ENCODE measurements at places on chromosomes 6 and 20. TPM values are rescaled to one million over a fixed set of nuclear protein-coding genes. Genes with fewer than 3 reads are reported as not detected.

Gene CD109
- total RNA-seq: 8.5 TPM

Gene NKX2-4
- not detected for total RNA-seq

Gene PSMB9
- total RNA-seq: 17.0 TPM

Gene VIP
- total RNA-seq: not detected

- DNase-seq: no peak
- no peak overlapping the region for H3K27ac ChIP-seq
- no peaks in the 10 kb centered on the region for H3K36me3 ChIP-seq
These were observed 207.5 kb downstream of the MANEA start for GRCh38 chr6:95784869-95785268.

GRCh38 chr6:79813143-79813850, 134.1 kb downstream of the ELOVL4 start:
- H3K4me3 ChIP-seq: no peak overlapping the region
- no peak overlapping the region for H3K27ac ChIP-seq
- DNase-seq: no peak
- no peaks in the 10 kb centered on the region for H3K36me3 ChIP-seq

- peak overlapping the region; percentile 59 for H3K27ac ChIP-seq
- H3K4me1 ChIP-seq: peaks cover 22% of the 10 kb centered on the region
- no peaks in the 10 kb centered on the region for H3K27me3 ChIP-seq
- no peak for DNase-seq
- no peak overlapping the region for H3K4me3 ChIP-seq
These were observed 74.4 kb downstream of the ITCH start for GRCh38 chr20:34437330-34437986.

DNA sequence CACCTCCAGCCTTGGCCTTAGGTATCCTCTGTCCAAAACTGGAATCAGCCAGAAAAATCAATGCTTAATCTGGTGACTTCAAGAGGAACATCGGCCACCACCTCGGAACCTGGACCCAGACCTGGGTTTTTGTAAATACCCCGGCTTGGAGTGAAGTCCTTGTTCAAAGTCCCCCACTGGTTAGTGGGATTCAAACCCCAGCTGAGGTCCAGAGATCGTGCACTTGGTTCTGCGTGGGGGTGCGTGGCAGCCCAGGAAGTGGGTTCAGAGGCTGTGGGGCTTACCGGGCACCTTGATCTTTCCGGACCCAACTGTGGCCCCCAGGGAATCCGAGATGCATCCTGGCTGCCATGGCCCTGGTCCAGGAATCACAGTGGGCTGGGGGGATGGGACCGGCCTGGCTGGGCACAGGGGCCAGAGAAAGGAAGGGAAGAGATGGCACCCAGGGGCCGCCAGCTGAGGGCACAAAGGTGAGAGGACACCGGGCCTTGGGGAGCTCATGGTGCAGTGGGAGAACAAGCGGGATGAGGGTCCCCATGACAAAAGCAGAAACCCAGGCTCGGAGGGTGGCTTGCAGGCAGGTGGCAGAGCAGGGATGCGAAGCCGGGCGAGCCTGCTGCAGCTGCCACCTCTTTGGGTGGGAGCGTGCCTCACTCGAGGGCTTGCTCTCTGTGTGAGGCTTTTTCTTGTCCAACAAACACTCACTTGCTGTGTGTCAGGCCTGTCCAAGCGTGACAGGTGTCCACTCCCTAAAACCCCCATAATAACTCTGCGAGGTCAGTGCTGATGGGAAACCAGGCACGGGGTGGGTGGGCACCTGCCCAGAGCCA, 27.7 kb downstream of the ZBP1 start:
- no peaks in the 10 kb centered on the region for H3K36me3 ChIP-seq
- peaks cover 6% of the 10 kb centered on the region for H3K4me1 ChIP-seq
- DNase-seq: no peak
- no peak overlapping the region for H3K27ac ChIP-seq

GRCh38 chr20:47499053-47499452, 2.6 kb upstream of the NCOA3 start:
- no peak for DNase-seq
- no peak overlapping the region for H3K27ac ChIP-seq
- H3K4me3 ChIP-seq: no peak overlapping the region
- no peaks in the 10 kb centered on the region for H3K27me3 ChIP-seq
- no peaks in the 10 kb centered on the region for H3K36me3 ChIP-seq
- H3K4me1 ChIP-seq: peaks cover 26% of the 10 kb centered on the region

DNA sequence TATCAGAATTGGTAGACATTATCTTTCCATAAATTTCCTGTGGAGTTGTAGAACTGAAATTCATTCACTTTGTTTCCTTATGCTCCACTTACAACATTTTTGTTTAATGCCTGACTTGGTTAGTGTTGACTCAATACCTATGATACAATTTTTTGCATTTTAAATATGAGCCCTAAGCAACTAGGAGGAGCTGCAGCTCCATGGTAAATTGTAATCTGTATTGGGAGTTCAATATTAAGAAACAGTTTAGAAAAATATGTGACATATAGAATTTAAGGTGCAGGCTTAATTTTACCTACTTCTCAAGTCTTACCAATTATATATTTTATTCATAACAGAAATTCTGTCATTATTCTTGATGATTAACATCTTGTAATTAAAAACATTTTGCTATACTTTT, 868.3 kb downstream of the EYS start:
- no peaks in the 10 kb centered on the region for H3K4me1 ChIP-seq
- no peaks in the 10 kb centered on the region for H3K27me3 ChIP-seq
- DNase-seq: no peak
- H3K4me3 ChIP-seq: no peak overlapping the region
- no peaks in the 10 kb centered on the region for H3K36me3 ChIP-seq
- no peak overlapping the region for H3K27ac ChIP-seq

DNA sequence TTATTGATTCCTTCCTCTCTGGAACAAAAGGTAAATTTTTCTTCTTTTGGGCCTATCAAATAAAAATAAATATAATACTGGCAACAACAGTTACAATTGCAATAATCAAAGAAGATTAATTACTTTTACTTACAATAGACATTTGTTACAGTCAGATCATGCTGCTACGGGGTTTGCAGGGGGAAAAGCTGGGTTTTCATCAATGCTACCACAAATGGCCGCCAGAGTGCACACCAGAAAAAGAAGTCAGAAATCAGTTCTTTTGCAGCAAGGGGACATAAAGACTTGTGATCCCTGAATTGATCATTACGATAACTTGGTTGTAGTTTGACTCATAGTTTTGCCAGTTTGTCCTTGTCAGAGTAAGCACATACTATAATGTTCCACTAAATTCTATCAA, 714.5 kb upstream of the EYS start:
- H3K4me3 ChIP-seq: no peak overlapping the region
- H3K4me1 ChIP-seq: no peaks in the 10 kb centered on the region
- DNase-seq: no peak
- no peaks in the 10 kb centered on the region for H3K36me3 ChIP-seq

- no peak overlapping the region for H3K27ac ChIP-seq
- H3K36me3 ChIP-seq: no peaks in the 10 kb centered on the region
- H3K4me3 ChIP-seq: no peak overlapping the region
- no peak for DNase-seq
These were observed 53.8 kb downstream of the PHF3 start for GRCh38 chr6:63689421-63689820.

DNA sequence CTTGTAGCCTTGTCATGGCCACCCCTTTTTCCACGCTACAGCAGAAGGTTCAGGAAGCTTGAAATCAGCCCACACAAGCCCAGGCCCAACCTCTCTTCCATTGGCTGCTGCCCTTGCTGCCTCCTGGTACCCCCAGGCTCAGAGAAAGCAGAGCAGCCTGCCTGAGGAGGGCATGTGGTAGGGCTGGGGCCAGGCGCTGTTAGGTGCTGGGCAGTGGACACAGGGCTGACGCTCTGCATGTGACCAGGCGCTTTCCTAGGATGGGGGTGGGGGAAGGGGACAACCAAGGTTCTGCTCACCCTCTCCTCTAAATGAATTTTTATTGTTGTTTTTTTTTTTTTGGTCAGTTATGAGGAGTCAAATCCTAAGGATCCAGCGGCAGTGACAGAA, 36.3 kb upstream of the ID1 start:
- no peak overlapping the region for H3K4me3 ChIP-seq
- H3K27ac ChIP-seq: peak overlapping the region; percentile 87
- peaks cover 23% of the 10 kb centered on the region for H3K4me1 ChIP-seq
- H3K36me3 ChIP-seq: peaks cover 48% of the 10 kb centered on the region
- no peak for DNase-seq
- no peaks in the 10 kb centered on the region for H3K27me3 ChIP-seq

DNA sequence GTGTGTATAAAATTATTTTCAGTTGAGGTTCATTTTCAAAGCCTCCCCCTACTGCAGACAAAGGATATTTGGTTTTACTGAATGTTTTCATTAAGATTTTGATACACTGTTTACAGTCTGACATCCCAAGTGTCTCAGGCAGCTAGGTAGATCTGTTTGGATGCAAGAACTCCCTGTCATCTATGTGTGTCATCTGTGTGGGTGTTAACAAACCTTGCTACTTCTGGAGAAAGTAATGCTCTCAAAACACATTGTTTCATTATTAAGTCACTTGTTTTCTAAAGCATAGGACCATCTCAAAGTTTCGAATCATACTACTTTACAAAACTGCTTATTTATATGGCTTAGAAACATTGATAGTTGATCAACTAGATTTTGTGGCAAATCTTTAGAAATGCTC, 114.5 kb upstream of the TMEM170B start:
- no peaks in the 10 kb centered on the region for H3K27me3 ChIP-seq
- DNase-seq: no peak
- H3K4me3 ChIP-seq: no peak overlapping the region
- peak overlapping the region; percentile 53 for H3K27ac ChIP-seq
- H3K4me1 ChIP-seq: peaks cover 33% of the 10 kb centered on the region

DNA sequence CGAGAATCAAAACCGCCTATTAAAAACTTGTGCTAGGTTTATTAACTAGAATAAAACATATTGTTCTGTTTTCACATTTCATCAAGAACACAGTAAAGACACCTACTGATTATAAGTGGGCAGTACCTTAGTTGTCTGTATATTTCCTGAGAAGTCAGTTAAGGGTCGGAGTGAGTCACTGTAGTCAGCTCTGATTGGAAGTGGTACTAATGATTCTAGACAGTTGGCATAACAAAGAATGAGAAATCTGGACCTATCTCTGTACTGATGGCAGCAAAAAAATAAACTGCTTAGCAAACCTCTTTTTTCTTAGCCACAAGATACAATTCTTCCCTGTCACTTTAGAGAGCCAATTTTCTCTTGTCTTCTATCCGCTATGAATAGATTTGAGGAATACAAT, 387.3 kb upstream of the ADGRB3 start:
- DNase-seq: no peak
- no peaks in the 10 kb centered on the region for H3K4me1 ChIP-seq
- no peaks in the 10 kb centered on the region for H3K27me3 ChIP-seq
- H3K4me3 ChIP-seq: no peak overlapping the region
- no peak overlapping the region for H3K27ac ChIP-seq
- no peaks in the 10 kb centered on the region for H3K36me3 ChIP-seq

- H3K27me3 ChIP-seq: no peaks in the 10 kb centered on the region
- no peaks in the 10 kb centered on the region for H3K36me3 ChIP-seq
- DNase-seq: no peak
- H3K27ac ChIP-seq: no peak overlapping the region
These were observed 56.3 kb upstream of the EYA4 start for GRCh38 chr6:133184798-133185372.

GRCh38 chr20:14951707-14952418, 614.5 kb upstream of the FLRT3 start:
- DNase-seq: no peak
- no peaks in the 10 kb centered on the region for H3K27me3 ChIP-seq
- H3K4me1 ChIP-seq: no peaks in the 10 kb centered on the region

DNA sequence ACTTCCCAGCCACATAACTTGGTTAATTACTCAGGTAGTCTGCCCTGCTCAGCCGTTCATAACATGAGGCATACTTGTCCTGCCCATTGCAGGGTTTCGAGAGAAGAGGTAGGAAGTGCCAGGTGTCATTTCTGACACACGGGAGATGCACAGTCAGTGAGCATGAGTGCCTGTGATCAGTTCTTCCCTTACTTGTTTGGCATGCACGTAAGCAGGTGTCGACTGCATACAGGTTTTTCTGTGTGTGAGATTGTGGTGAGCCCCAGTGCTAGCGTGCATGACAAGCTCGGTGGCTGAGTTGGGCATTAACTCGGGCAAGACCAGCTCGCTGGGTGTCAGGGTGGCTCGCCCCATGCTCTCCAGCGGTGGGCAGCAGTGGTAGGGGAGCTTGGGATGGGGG, 51.2 kb upstream of the SLC22A1 start:
- H3K27ac ChIP-seq: no peak overlapping the region
- H3K36me3 ChIP-seq: peaks cover 96% of the 10 kb centered on the region
- H3K4me3 ChIP-seq: no peak overlapping the region

DNA sequence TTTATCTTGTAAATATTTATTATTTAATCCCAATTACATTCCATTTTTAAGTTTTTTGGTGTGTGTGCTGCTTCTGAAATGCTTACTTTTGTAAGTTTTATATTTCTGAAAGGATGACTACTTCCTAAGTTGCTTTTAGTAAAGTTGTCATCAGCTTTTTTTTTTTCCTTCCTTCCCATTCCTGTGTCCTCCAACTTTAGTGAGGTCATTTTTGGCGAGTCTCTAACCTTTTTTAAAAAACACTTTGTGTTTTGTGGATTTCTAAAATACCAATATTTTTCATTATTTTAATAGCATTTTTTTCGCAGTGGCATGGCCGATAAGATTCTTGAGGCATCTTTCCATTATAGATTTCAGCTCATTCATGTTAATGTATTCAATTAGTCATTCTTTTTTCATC, 30.9 kb downstream of the FIG4 start:
- no peaks in the 10 kb centered on the region for H3K27me3 ChIP-seq
- H3K27ac ChIP-seq: no peak overlapping the region
- no peak overlapping the region for H3K4me3 ChIP-seq
- DNase-seq: no peak

DNA sequence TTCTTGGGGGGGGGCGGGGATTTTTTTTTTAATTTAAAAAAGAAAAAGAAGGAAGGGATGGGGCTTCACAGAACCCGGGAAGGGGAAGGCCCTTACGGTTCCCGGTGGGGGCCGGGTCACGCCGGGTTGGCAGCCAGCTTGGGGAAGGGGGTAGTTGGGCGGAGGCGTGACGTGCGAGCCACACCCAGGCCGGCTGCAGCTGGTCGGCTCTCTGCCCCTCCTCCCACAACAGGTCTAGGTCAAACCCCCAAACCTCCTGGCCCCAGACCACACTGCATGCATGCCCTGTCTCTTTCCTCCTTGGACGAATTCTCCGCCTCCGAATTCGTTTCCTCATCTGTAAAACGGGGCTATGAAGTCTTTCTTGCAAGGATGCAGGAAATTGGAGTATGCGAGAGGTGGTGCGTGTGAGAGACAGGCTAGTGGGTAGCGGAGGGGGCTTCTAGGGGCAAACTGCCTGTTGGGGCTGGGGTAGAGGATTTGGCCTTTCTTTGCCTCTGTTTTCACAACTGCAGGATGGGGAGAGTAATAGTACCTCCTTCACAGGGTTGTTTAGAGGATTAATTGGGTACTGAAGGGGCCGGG, 828 bp downstream of the HCK start:
- peaks cover 77% of the 10 kb centered on the region for H3K27me3 ChIP-seq
- peak; percentile 42 for DNase-seq
- H3K36me3 ChIP-seq: no peaks in the 10 kb centered on the region
- no peak overlapping the region for H3K27ac ChIP-seq
